ENCODE measurements at places on chromosomes 3 and 15.

DNA sequence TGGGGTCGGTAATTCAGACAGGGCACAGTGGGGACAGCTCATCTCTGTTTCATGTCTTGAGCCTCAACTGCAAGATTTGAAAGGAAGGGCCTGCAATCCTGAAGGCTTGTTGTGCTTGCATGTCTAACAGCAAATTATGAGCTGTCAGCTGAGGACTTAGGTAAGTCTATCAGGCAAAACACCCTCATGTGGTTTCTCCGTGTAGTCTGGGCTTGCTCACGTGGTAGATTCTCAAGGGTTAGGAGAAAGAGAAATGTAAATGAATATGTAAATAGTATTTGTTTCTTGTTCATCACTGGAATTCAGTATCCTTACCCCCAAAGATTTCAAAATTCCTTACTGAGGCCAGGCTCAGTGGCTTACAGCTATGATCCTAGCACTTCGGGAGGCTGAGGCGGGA, 30.1 kb upstream of the HYKK start:
- no peak for DNase-seq

- DNase-seq: no peak
Measured at GRCh38 chr15:35691173-35691761, 145.3 kb upstream of the DPH6 start.

DNA sequence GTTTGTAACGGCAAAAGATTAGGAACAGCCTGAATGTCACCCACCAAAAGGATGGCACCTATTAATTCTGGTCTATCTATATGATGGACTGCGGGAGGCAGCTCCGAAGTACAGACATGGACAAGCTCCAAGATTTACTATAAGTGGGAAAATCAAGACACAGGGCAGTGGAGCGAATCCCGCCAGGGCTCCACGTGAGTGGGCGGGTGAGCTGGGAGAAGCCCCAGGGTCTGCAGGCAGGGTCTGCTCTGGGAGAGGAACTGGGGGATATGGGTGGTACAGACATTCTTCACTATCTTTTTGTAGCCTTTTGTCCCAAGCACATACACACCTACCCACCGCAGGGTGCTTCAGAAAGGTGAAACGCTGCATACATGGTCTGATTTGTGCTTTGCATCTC, 38.2 kb upstream of the SPTBN5 start:
- no peak for DNase-seq

GRCh38 chr3:126692858-126693257, 11.2 kb upstream of the CHCHD6 start:
- DNase-seq: no peak

DNA sequence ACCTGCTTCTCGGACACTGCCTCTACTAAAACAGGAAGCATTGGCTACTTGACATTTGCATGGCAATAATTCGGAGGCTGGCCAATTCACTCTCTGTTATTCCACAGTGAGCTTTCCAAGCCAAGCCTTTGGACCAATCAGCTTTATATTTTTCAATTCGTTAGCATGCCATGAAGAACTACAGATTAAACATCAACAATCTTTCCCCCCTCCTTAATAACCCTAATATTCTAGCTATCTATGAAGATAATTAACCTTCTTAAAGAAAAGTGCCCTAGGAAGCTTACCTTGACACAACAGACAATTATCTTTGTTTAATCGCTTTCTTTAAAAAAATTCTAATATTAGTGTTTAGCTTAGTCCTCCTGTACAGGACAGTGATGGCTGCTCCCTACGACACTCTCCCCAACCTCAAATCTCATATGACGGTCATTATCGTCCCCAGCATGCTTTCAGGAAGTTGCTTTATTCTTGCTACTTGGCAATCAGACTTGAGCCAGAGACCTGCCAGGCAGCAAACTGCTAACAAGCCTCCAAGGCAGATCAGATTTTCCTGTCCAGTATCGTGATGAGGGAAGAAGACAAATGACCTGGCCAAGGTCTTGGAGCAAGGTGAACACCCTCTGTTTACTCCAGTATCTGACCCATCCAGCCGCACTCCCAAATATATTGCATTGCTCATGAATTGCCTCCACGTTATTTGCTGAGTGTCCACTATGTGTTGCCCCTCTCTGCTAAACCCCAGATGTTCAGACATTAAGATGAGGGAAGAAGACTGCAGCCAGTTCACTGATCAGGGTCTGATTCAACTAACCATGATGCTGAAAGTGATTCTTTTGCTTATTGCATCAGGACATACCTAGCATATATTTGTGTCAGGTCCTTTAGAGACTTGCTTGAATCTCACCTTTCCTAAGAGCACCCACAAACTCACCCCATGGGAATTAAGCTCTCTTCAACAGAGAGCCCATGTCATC, 68.1 kb upstream of the LPP start:
- no peak for DNase-seq

GRCh38 chr3:46646700-46647099, 34.4 kb downstream of the FAM240A start:
- DNase-seq: no peak

DNA sequence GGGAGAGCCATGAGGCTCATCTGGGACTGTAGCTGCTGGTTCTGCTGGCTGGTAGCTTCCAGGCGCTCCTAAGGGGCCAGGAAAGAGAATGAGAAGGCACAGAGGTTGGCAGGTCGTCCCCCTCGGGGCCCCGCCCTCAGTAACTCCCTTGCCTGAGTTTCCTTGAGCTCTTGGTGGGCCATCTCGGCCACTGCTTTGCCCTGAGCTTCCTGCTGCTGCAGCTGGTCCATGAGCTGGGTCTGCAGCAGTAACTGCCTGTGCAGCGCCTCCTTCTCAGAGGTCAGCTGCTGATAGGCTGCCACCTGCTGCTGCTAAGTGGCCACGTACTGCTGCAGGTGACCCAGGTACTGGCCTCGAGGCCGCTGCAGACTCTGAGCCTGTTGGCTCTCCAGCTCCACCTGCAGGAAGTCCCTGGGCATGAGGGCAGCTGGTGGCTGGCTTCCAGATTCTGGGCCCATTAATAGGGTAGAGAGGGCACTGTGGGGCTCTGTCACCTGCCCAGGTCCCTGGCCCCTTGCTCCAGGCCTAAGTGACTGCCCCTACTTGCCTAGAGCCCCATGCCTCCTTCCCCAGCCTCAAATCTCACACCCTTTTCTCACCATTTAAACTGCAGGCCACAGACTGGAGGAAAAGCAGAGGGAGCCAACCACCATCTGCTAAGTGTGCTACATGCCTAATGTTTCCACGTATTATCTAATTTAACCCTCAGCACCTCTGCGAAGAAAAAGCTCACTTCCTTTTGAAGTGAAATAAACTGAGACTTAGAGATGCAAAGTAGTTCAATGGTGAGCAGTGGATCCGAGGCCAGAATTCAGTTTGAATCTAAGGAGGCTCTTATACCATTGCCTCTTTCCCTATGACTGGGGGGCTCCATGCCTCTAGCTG, 10.8 kb upstream of the VPS33B start:
- peak; percentile 71 for DNase-seq

DNA sequence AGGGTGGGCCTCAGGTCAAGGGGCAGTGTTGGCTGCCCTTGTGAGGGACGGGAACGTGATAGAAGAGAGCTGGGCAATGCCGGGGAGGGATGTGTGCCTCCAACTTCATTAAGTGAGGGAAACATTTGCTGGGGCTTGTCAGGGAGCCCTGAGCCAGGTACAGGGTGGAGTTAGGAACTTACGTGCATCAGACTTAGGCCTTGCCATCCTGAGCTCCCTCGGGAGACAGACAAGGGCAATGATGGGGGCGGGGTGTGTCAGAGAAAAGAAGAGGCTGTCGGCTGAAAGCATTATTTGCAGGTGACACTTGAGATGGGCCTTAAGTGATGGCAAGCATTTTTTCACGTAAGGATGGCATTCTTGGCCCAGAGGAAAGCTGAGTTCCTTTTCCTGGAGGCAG, 1.6 kb downstream of the FAM131A start:
- DNase-seq: no peak

DNA sequence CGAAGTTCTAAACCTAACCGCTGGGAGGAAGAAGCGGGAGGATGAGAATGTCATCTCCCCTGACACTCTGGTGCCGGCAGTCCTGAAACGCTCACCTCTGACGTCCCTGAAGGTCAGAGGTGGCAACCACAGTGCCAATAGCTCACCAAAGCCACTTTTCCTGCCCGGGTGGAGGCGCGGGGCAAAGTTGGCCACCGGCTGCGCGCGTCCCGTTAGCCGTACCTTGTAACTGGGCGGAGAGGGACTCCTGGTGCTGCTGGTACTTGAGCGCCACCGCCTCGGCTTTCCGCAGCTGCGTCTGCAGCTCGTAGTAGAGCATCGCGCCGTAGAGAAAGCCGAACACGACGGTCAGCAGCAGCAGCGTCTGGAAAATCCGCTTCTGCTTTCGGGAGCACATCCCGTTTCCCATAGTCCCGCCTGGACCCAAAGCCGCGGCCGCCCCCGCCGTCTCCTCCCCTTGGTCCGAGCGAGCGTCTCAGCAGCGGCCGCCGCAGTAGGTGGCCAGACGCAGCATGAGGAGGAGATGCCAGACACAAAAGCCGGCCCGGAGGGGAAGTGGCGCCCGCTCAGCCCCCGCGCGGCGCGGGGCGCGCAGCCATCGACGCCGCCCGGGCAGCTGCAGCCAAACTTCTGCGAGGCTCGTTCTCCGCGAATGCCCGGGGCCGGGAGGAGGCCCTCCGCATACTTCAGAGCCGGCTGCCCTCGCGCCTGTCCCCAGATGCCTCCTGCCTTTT, 680 bp downstream of the GOLIM4 start:
- peak; percentile 66 for DNase-seq

DNA sequence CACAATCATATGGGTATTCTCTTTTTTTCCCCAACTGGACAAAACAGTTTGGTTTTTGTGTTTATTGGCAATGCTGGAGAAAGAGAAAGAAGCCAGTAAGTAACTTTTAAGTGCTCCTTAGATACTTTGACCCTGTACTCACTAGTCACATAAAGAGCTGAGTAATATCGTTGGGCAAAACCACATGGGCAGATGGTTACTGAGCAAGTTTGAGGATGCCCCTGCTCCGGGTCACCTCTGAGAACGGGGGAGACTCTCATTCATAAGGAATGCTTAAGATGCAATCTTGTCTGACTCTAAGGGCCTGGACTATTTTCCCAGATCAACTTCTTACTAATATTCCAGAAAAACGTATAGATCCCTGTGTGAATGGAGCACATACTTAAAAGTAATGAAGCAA, 106.4 kb upstream of the SLC2A2 start:
- no peak for DNase-seq

- DNase-seq: no peak
Measured at GRCh38 chr3:54356261-54357045, 234.1 kb downstream of the CACNA2D3 start.

- DNase-seq: no peak
Measured at GRCh38 chr3:198032039-198032936, 72.3 kb downstream of the LMLN start.

- DNase-seq: no peak
Measured at GRCh38 chr3:61813636-61814035, 252.3 kb downstream of the PTPRG start.

DNA sequence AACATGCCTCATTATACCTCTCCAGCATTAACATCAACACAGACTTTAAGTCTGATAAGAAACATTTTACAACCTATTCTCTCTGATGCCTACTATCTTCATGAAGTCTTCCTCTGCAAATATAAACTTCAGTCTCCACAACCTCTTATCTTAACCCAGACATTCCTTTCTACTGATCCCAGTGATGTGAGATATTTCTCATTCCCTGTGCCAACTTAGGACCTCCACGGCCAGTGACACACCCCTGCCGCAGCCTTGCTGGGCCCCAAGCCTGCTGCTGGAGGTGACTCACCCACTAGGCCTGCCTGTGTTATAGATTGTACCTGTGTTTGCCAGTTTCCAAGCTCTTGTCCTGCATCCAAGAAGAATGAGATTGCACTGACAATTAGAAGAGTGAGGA, 734.5 kb upstream of the CADM2 start:
- DNase-seq: no peak

- no peak for DNase-seq
Measured at GRCh38 chr3:52763466-52763865, 7.3 kb downstream of the NEK4 start.

- DNase-seq: no peak
Measured at GRCh38 chr3:105618556-105618955, 250.3 kb downstream of the CBLB start.

- DNase-seq: no peak
Measured at GRCh38 chr3:175590745-175591144, 731.6 kb downstream of the NAALADL2 start.

DNA sequence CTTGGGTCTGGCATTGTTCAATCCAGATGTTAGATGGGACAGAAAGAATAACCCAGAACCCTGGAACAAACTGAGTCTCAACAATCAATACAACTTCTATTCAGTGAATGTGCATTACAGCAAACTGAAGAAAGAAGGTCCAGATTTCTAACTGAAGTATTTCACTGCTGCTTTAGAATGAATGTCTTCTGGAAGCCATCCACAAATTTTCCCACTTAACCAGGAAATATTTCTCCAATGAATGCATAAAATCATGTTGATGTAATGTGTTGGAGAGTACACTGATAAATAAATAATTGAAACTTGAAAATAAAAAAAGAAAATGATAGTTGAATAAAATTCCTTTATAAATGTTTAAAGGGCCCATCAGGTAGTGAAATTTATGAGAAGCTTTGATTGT, 658.6 kb downstream of the ZBBX start:
- DNase-seq: no peak

DNA sequence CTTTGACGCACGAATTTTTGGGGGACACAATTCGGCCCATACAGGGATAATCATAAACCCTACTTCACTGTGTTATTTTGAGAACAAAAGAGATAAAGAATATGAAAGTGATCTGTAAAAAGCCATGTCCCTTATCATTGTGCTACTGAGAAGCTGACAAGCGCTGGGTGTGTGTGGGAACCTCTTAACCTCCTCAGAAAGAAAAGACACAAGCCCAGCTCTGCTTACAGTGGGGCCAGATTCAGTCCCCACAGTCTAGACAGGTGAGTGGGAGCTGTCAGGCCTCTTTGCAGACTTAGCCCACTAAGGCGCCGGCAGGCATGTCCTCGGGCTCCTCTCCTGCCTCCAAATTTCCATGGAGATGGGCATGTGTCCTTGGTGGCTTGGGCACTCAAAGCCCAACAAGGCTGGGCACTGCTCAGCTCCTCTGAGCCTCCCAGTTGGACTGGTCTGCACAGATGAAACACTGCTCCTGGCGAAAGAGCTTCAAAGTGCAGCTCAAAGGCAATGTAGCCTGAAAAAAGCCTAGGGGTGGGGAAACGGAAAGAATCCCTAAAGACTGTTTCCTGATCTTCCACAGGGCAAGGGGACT, 64.4 kb upstream of the ETV5 start:
- DNase-seq: no peak

DNA sequence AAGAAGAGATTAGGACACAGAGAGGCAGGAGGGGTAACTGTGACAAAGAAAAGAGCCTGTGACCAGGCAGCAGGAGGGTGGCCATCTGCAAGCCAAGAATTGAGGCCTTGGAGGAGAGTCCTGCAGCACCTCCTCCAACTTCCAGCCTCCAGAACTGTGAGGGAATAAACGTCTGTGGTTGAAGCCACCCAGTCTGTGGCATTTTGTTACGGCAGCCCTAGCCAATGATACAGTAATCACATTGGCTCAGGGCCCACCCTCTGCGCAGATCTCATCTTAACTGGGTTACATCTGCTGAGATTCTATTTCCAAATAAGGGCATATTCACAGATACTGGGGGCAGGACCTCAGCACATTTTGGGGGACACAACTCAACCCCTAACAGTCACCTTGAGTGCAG, 11.3 kb downstream of the SELENOS start:
- no peak for DNase-seq
